IPS DF 6.9 (cell line): ENCODE measurements at places on chromosomes 5 and 9.

DNA sequence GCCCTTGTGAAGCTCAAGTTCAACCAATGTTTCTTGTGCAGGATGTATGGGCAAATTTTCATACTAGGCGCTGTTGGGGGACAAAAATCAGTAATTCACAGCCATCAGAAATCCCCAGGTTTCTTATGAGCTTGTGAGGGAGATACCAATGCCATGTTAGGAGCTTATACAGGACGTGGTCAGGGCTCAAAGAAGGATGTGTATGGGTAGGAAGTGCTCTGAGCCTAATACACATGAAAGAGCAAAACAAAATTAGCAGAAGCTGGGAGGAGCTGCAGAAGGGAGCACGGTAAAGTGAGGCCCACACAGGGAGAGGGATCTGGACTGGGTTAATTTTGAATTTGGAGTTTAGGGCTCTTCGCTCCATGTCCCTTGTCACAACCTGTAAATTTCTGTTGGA, 114.6 kb upstream of the MAP3K1 start:
- DNase-seq, result no peak

DNA sequence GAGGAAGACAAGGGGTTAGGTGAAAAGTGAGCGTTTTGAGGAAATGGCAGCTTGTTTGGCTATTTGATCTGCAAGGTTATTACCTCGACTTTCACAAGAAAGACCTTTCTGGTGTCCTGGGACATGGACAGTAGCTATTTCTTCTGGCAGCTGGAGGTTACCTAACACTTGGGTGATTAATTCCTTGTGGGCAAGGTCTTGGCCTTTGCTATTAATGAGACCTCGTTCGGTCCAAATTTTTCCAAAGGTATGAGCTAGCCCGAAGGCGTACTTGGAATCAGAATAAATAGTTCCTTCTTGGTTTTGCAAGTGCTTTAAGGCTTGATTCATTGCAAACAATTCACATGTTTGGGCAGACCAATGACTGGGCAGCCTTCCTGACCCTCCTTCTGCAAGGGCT, 4.9 kb downstream of the GTF3C5 start:
- no peak for DNase-seq

- DNase-seq, result no peak
Measured at GRCh38 chr5:133967698-133968203, 674 bp downstream of the C5orf15 start.

DNA sequence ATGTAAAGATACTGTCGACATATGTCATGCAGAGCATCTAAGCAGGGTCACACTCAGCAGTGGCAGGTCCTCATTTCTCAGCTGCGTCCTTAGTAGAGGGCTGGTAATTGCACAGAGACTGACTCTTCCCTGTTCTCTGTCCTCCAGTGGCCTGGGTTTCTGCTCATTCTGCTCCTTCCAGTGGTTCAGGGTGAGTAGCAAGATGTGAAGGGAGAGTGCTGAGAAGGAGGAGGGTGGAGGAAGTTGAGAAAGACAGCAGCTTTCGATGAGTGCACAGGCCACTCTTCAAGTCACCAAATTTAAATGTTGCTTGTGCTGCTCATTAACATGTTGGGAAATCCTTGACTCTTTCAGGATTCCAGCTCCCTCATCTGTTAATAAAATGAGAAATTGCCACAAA, 203.9 kb downstream of the FBXL7 start:
- no peak for DNase-seq

DNA sequence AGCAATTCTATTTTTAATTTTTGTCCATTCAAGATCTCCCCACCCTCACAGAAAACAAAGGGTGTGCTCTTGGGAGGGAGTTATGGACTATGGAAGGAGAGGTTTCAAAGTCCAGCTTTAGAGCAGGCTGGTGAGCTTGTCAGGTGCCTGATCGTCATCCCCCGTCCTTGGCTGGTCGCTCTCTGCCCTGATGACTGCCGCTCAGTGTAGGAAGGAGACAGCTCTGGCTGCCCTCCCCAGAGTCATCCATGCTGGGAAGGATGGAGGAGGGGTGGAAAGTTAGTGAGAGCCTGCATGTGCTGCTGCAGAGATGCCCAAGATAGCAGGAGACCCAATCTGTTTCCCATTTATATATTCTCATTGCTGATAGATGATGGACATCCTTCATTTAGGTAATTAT, 96.6 kb downstream of the NLN start:
- no peak for DNase-seq

- no peak for DNase-seq
Measured at GRCh38 chr5:36584009-36584875, 22.2 kb upstream of the SLC1A3 start.

DNA sequence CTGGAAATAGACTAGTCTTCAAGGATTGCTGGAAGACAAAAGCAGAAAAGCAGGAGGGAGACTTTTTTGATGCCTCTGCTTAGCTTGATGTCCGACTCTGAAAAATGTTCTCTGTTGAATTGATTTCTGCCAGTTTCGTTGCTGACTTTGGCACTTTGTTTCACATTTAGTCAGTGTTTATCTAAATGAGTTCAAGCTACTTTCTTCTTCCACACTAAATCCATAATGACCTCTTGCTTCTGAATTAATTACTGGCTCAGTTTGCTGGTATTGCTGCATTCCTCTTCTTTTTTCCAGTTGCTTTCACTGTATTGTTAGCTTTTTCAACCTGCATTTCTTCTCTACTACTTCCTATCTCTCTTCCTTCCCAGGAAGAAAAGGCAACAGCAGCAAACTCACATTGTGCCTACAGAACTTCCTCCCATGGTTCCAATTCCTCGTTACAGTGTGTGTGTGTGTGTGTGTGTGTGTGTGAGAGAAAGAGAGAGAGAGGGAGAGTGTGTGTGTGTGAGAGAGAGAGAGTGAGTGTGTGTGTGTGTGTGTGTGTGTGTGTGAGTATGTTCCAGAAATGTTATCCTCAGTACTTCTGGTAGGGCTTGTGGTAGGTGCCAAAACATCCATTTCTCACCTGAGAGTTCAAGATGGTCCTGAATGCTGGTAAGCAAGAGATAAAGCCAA, 234.8 kb downstream of the CSNK1G3 start:
- DNase-seq, result no peak

GRCh38 chr9:86126998-86127972, 27.9 kb upstream of the GOLM1 start:
- DNase-seq, result peak; percentile 75

DNA sequence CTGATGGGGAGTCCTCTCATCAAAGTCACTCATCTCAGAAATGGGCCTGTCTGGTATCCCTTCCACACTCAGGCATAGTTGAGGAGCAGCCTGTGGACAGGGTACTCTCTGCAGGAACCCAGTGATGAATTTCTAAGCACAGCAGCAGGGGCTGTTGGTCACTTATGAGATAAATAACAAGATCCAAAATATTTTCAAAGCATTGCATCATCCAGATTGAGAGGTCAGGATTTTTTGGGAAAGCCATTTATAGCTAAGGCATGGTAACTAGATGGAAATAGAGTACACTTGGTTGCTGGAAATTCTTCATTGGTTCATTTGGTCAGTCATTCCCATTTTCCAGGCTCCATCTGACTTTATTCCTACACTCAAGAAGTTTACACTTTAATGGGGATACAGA, 246.8 kb upstream of the RAI14 start:
- DNase-seq, result no peak

DNA sequence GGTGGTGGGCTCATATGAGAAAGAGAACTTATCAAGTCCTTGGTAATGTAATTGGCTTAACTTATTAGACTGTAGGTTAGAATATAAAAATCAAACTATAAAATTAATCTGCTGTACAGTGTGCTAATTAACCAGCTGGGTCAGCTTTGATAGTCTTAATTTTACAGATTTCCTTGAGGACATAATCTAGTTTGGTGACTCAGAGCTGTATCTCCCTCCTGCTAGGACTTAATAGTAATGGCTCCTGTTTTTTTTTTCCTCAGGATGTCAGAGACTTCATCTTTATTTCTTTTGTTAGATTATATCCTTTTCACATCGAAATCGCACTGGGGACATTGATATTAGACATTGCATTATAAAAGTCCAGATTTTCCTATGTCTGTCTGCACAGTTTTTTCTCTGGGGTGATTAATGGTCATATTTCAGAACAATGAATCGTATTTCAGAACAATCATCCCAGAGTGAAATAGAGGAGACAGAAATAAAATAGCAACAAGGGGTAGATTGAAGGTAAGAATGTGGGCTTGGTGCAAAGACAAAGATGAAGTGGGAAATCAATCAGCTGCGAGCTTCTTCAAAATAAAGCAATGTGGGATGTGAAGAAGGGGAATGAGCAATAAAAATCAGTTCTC, 346.4 kb upstream of the RIOK2 start:
- DNase-seq, result no peak

GRCh38 chr9:119963798-119964372, 594.6 kb upstream of the BRINP1 start:
- DNase-seq, result peak; percentile 88

- no peak for DNase-seq
Measured at GRCh38 chr5:141637767-141638419, 1.1 kb downstream of the RELL2 start.

DNA sequence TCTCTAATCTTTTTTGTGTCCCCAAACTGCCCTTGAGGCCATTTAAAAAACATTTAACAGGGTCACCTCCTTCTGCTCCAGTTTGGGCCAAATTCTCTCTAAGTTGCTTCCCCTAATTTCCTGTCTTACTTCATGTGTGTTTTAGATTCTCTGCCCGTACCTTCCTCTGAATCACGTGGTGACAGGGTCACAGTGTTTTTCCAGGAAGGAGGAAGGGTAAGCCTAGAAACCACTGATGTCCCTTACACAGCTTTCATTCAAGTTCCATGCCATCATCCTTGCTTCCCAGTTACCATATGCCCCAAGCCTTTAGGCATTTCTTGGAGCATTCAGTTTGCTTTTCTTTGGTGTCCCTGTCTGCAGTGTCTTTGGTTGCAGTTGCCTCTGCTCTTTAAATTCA, 42.4 kb upstream of the MACIR start:
- no peak for DNase-seq
